ENCODE measurements at places on chromosomes 12 and 14.

- no peak for DNase-seq
These were observed 132.1 kb upstream of the SYT1 start for GRCh38 chr12:78732481-78732880.

DNA sequence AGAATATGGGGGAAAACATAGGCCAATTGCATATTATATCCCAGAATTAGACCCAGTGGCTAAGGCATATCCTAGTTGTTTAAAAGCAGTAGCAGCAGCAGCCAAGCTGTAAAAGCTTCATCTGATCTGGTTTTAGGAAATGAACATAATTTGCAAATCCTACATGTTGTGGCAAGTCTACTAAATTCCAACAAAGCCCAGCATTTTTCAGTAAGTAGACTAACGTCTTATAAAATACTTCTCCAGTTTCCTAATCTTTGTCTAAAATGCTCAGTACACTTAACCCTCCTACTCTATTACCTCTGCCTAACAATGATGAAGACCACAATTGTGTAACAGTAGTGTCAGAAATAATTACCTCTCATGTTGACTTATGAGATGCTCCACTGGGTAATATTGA, 70.9 kb upstream of the RERGL start:
- no peak for DNase-seq

DNA sequence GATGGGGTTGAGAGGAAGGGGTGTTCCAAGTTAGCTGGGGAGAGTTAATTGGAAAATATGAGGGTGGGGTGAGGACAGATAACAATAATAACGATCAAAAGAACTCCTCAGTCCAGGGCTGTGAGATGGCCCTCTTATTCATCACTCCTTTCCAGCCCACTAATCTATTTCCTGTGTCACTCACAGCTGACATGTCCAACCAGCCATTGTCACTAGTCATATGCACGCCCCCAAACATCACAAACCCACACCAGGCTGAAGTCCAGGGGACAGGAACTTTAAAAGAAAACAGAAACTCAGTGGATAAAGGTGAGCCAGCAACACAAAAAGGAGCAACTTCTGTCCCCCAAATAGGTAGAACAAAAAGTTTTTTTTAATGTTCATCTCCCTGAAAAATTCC, 911 bp downstream of the CALCOCO1 start:
- no peak for DNase-seq

DNA sequence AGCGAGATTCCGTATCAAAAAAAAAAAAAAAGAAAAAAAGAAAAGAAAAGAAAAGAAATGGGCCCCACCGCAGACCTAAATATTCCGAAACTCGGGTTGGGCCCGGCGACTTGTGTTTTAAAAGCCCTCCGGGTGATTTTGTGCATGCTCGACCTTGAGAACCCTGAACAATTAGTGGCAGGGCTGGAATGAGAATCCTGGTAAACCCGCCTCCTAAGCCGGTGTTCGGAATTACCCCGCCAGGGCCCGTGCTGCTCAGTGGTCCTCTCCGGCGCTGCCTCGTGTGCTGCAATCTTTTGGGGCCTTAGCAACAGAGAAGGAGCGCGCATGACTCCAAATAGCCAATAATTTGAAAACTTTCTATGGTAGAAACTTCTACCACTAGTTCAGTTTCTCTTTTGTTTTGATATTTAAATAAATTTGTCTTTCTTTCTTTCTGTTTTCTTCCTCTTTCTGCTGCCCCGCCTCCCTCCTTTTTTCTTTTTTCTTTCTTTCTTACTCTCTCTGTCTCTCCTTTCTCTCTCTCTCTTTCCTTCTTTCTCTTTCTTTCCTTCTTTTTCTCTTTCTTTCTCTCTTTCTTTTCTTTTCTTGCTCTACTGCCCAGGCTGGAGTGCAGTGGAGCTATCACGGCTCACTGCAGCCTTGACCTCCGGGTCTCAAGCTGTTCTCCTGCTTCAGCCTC, 1.5 kb upstream of the GALNT6 start:
- DNase-seq = no peak

- no peak for DNase-seq
These were observed 393.9 kb downstream of the ADAMTS20 start for GRCh38 chr12:43158126-43158525.

- no peak for DNase-seq
These were observed 140.5 kb downstream of the ZFP36L1 start for GRCh38 chr14:68652433-68652690.

- peak; percentile 15 for DNase-seq
These were observed 1.5 kb downstream of the AQP6 start for GRCh38 chr12:49974231-49974675.

- peak; percentile 18 for DNase-seq
These were observed 14.9 kb downstream of the SLC38A2 start for GRCh38 chr12:46357438-46358324.

- DNase-seq = no peak
These were observed 45.8 kb downstream of the ETNK1 start for GRCh38 chr12:22670762-22671161.

GRCh38 chr14:59253527-59253926, 65.1 kb downstream of the DAAM1 start:
- no peak for DNase-seq

DNA sequence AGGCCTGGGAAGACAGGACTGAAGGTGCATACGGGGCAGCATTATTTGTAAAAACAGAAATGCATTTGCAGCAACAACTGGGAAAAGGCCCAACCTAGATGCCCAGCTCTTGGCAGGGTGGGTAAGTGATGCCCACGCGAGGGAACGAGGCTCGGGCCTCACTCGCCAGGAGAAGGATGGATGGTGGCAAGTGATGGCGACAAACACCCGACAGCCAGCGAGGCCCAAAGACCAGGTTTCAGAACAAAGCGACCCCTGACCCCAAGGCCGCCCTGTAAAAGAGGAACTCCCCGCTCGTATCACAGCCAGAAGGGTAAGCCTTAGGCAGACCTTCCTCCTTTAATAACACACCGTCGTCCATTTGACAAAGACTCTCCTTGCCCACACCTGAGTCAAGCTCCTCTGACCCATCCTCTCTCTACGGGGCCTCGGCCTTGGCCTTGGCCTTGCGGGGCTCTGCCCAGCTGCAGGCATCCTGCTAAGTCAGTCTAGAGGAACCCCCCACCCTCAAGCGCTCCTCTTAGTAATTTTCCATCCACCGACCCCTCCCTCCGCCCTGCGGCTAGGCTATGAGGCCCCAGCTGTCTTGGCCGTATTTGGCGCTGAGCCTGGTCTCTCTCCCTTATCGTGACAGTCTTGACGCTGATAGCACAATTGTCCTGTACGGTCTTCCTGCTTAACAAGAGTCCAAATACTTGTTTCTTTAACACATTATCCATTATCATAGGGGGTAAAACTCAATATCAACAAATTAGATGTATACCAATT, 80.2 kb downstream of the NCOR2 start:
- no peak for DNase-seq

GRCh38 chr14:27078191-27078590, 480.4 kb upstream of the NOVA1 start:
- no peak for DNase-seq

DNA sequence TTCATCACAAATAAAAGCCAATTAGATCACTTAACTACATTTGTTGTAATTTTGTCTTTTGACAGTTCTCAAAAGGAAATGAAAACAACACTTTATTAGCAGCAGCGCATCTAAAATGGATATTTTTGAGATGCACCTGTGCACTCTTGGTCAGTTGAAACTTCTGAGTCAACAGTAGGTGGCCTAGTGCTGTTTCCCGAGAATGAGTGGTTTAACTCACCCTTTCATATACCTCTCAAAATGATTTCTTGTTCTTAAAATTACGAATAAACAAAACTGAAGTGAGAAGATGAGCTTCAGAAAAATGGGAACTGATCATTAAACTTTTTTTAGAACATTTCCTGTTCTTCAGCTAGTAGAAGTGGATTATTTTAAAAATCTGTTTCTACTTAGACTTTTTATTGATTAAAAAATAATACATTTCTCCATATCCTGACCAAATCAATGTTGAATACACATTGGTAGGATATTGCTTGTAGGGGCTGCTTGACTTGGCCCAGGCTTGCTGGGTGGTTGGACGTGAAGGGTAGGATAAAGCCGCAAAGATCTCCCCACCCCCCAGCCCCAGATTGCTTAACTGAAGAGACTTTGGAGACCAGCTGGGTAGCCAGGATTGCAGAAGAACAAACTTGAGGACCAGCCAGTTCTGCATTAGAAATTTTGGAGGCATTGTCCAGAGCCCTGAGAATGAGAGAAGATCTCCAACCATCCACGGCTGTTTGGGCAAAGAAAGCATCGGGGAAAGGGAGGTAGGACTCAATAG, 22.3 kb upstream of the STK38L start:
- DNase-seq = no peak

DNA sequence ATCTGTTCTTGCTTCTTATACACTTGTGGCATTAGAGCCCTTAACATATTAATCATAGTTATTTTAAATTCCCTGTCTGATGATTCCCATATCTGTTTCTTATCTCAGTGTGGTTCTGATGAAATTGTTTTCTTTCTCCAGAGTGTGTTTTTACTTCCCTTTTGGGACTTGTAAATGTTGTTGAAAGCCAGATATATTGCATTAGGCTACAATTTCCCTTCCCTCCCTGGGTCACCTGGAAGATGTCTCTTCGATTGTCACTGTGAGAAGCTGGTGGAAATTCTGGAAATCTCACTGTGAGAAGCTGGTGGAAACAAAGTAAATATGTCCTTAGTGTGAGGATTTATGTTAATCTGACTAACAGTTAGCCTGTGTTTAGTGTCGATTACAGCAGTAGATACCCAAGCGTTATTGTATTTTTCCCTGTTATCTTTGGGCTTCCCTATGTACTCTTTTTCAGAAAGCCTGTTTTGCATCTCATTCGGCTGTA, 717.3 kb downstream of the TRHDE start:
- DNase-seq = no peak

- DNase-seq = no peak
These were observed 139.9 kb downstream of the GRIP1 start for GRCh38 chr12:66538970-66539369.

DNA sequence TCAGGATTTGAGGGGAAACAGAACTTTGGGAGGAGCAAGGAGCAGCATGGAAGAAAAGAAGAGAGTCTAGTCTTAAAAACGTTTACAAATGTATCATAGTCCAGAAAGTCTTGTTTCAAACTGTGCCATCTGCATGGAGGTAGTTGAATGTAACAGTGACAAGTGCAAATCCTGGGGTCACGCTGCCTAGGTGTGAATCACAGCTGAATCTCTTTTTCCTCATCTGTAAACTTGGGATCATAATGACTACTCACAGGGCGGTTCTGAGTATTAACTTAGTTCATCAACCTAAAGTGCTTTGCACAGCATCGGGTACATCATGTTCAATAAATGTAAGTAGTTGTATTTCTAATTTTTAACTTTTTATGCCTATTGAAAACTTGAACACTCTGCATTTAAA, 208.5 kb downstream of the CHST11 start:
- no peak for DNase-seq

GRCh38 chr12:65492998-65493912, 214.8 kb downstream of the MSRB3 start:
- DNase-seq = no peak

GRCh38 chr12:25241167-25242020, 9.3 kb downstream of the KRAS start:
- peak; percentile 19 for DNase-seq

DNA sequence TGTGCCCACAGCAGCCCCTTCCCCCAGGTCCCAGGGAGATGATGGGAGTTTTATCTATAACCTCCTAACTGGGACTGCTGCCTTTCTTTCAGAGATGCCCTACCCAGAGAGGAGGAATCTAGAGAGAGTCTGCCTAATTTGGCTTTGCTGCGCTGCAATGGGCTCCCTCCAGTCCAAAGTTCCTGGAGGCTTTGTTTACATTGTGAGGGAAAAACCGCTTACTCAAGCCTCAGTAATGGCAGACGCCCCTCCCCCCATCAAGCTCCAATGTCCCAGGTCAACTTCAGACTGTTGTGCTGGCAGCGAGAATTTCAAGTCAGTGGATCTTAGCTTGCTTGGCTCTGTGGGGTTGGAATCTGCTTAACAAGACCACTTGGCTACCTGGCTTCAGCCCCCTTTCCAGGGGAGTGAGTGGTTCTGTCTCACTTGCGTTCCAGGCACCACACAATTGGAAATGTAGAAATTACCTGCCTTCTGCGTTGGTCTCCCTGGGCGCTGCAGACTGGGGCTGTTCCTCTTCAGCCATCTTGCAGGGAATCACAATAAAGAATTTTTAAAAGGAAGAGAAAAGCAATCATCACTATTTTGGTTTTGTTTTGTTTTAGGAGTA, 262.5 kb downstream of the FOXG1 start:
- no peak for DNase-seq

DNA sequence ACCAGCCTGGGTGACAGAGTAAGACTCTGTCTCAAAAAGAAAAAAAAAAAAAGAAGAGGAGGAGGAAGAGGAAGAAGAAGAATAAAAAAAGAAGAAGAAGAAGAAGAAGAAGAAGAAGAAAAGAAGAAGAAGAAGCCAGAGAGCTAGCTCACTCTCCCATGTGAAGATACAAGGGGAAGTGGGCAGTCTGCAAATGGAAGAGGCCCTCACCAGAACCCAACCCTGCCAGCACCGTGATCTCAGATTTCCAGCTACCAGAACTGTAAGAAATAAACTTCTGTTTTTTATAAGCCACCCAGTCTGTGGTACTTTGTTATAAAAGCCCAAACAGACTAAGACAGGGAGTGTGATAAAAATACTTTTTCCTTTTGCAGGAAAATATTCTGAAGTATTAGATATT, 130.7 kb downstream of the ETNK1 start:
- DNase-seq = no peak
